ENCODE measurements at places on chromosomes 3 and 15.

DNA sequence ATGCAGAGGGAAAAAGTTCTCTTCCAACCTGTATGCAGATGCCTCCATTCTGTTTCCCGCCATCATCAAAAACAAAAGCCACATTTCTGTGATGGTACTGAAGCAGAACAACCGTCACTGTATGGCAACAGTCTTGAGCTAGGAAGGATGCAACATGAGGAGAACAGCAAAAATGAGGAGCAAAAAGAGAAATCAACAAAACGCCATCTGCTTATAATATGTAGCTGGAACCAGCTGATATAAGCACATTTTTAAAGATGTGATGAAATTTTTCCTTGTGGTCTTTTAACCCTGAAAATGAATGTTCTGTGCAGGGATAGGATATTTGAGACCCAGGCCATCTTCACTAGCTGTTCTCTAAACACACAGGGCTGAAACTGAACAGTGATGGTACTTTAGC is 287.0 kb downstream of the ZIC4 start:
- no peak for DNase-seq

DNA sequence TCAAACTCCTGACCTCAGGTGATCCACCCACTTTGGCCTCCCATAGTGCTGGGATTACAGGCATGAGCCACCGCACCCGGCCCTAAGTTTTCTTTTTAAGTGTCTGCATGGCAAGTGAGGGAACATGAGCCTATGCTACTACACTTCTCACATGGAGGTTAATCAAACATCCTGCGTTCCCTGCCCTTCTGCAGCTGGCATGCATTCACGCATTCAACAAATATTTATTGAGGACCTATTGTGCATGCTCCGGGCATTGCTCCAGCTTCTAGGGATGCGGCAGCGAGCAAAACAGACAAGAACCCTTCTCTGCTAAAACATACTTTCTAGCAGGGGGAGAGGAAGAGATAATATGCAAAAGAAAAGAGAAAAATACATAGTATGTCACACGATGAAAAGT is 42.6 kb upstream of the ACKR4 start:
- no peak for DNase-seq

DNA sequence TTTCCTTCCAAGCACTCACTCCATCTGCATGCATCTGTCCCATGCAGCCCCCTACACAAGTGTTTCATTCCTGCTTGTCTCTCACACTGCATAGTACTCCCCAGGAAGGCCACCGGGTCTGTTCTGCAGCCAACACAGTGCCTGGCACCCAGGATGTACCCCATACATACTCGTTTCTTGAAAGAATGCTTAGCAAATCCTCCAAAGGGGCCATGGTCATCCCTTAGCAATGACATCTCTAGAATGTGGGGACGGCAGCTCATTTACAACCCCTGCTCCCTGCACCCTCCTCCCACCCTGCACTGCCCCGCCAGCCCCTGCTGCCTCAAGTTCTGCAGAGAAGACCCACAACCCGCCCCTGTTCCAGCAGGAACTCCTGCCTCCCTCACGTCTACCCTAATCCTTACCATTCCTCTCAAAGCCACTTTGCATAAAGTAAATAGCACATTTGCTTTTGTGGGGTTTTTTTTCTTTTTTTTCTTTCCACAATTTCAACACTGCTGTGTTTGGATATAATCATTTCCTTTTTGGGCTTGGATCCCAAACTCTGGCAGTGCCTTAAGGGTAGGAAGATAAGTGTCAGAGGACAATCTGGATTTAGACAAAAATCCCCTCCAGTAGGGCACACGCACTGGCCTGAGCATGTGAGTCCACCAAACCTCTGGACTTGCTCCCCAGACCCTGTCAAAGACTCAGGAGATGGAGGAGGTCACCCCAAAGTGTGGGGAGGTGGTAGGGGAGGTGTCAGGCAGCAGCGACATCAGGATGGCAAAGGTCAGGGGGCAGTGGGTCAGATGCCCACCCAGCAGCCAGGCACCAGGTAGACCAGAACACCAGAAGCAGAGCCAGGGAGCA is 68.4 kb downstream of the MEGF11 start:
- no peak for DNase-seq

DNA sequence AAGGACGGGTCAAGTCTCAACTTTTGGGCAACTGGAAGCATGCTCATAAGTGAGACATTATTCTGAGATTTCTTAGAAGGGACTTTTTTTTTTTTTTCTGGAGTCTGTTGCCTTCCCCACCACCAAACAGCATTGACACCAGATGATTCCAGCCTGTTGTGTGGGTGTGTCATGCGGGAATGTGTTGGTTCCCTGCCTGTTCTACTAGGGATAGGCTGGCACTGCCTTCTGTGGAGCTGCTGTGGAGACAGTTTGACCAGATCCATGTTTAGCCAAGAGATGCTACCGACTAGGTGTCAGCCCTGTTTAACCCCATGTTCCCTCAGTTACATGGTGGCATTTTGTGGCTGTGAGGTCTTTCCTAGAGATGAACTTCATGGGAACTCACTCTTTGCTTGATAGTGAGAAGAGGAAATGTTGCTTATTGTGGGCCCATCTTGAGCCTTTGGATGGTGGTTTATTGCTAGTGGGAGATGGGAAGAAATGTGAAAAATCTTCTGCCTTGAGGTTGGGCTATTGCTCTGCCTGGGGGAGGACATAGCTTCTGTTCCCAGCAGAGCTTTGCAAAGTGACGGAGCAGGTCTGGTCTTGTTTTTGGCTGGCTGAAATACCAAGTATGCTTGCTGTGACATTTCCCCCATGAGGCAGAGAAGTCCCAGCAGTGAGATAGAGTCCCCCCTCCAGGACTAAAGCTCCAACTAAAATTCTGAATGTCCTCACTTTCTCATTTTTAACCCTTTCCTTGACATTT is 31.3 kb downstream of the TRAK1 start:
- DNase-seq = no peak

DNA sequence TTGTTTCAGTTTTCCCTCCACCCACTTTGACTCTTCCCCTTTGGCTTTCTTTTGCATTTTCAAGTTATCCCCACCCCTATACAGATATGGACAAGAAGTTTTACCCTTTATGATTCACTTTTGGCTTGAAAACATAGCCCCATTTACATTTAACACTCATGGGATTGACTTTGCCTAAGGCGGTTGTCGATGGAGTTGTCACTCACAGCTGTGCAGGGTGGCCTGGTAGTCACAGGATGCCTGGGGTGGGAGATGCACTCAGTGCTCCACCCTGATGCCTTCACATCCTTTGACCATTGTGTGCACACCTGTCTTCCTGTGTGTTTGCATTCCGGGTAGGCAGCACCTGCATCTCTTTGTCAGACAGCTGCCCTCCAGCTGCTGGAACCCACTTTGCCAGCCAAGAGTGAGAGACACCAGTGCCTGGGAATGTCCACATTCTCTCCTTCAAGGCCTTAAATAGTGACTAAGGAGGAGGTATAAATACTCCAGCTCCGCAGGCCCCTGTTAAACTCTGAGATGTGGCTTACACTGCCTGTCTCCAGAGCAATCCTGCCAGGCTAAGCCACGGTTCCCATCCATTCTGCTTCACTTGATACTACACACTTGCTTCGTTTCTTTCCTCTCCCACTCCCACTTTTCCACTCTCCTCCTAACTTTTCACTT is 191.5 kb upstream of the SLC24A5 start:
- no peak for DNase-seq

DNA sequence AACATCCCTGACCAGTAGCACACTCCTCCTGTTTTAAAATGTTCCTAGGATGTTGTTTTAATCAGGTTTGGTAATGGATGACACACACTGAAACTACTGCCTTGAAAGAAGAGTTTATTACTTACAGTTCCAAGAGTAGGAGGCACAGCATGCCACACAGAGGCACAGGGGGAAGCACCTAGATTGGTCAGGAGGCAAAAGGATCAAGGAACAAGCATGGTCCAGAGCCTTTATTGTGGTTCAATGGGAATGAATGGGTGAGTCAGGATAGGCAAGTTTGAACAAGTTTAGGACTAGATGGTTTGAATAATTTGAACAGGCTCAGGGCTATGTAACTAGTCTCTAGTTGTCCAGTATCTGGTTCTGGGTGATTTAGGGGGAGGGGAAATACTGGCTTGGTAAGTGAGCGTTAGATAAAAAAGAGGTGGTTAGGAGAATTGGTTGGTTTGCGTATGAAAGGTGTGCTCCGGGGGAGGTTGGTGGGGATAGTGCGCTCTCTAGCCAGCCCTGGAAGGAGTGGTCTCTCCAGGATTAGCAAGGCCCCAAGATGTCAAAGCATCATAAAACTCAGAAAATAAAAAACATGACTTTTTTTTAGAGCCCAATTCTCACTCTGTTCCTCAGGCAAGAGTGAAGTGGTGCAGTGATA is 35.1 kb downstream of the TMOD3 start:
- DNase-seq = no peak

DNA sequence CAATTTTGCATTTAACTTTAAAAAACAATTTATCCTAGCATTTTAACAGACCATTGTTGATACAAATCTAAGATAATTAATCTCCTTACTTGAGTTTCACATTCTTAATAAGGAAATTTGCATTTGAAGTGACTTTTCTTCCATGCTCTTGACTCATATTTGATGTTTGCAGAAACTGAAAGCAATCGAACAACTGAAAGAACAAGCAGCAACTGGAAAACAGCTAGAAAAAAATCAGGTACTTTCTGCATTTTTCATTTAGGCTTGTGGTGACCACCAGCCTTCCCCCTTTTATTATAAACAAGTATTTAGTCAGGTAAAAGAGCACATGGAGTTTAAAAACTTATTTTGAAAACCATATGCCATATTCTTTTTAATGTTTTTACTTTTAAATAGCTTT is 20.1 kb upstream of the SELENOT start:
- no peak for DNase-seq

- DNase-seq = no peak
Measured at GRCh38 chr3:126438186-126438585, 37.5 kb downstream of the ZXDC start.

- no peak for DNase-seq
Measured at GRCh38 chr3:146625186-146625775, 20.1 kb upstream of the PLSCR5 start.

GRCh38 chr15:41523097-41523496 is 9.5 kb upstream of the LTK start:
- no peak for DNase-seq

- DNase-seq = no peak
Measured at GRCh38 chr15:70435872-70436271, 327.5 kb downstream of the UACA start.

DNA sequence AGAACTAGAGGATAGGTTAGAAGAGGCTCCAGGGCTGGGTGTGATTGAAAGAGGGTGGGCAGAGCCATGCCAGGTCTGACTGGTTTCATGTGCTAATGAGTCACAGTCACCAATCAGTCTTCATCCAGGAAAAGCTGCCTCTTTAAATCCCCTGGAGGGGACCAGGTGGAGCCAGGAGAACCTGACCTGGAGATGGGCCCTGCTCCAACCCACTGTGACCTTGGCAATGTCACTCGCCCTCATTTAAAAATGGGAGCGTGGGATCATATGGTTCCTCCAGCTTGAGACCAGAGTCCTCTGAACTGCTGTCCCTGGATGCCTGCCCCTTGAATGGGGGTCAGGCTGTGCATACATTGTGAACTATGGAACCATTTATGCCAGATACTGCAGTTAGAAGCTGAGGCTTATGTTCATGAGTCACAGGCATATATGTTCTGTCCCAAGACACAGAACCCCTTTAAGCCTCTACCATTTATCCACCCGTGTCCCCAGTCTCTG is 23.0 kb downstream of the HES1 start:
- DNase-seq = no peak

- no peak for DNase-seq
Measured at GRCh38 chr15:25793354-25794050, 69.6 kb downstream of the ATP10A start.
